ENCODE measurements at places on chromosomes 5 and 9. TPM values are rescaled to one million over a fixed set of nuclear protein-coding genes. Genes with fewer than 3 reads are reported as not detected.

PSAT1 gene
- 1.8 TPM for total RNA-seq

ORM2 gene
- not detected for total RNA-seq

SELENOP gene
- total RNA-seq = 5,297 TPM

ANXA2R gene
- 6.4 TPM for total RNA-seq

MLANA gene
- not detected for total RNA-seq

SCGB3A2 gene
- total RNA-seq = not detected

LCNL1 gene
- total RNA-seq = not detected

PFN3 gene
- not detected for total RNA-seq

COL23A1 gene
- 0.57 TPM for total RNA-seq

SHOC1 gene
- total RNA-seq = not detected

TTC39B gene
- total RNA-seq = 44.1 TPM

OR2S2 gene
- not detected for total RNA-seq

RNF145 gene
- 12.1 TPM for total RNA-seq

DNA sequence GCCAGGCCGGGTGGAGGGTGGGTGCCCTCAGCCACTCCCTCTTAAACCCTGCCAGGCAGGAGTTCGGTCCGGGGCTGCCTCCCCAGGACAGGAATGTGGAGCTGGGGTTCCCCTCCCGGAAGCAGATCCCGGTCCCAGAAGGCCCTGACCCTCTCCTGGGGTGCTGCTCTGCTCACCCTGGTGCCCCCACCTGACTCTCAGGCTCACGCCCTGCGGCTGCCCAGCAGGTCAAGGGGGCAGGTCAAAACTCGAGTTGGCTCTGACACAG is 3.7 kb upstream of the NRARP start:
- DNase-seq = no peak

GRCh38 chr9:94700445-94700844 is 26.1 kb upstream of the AOPEP start:
- DNase-seq = no peak

- DNase-seq = no peak
Measured at GRCh38 chr9:89591274-89592212, 13.3 kb upstream of the GADD45G start.

DNA sequence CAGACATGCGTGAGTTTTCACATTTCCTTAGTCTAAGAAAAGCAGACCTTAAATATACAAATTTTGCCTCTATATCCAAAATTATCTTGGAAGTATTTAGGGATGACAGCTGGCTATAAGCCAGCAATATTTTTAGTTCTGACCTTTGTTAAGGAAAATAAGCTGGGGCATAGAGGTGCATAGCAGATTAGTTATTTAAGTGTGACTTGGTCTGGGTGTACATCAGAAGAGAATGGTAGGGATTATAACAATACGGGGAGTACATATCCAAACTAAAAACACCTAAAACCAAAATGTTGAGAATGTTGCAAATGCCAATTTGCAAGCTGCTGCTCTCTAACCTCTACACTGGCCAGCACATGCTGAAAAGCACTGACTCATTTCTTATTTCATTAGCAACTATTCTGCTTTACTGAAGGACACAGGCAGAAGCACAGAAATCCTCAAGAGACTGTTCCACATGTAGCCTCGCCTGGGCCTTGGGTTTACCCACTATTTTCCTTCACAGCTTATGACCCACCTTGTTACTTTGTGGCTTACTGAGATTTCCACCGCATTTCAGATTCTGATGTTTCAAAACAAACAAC is 22.3 kb downstream of the LEAP2 start:
- no peak for DNase-seq

DNA sequence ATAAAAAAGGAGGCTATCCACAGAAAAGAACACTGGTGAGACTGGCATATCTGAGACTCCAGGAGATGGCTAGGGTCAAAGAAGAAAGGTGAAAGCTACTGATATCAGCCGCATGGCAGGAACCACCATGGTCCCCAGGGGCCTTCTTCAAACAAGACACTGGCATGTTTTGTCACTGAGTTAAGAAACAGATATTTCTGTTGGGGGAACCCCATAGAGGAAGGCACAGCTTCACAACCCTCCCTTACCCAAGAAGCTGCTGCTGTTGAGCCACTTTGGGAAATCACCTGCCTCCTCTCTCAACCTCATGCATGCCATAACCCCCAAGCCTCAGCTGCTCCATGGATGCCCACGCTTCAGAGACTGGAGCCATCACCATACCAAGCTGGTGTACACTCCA is 13.3 kb upstream of the BTNL3 start:
- no peak for DNase-seq

- no peak for DNase-seq
Measured at GRCh38 chr5:60852940-60853339, 8.9 kb upstream of the ELOVL7 start.

- DNase-seq = no peak
Measured at GRCh38 chr5:1999794-2000193, 117.1 kb upstream of the IRX4 start.

DNA sequence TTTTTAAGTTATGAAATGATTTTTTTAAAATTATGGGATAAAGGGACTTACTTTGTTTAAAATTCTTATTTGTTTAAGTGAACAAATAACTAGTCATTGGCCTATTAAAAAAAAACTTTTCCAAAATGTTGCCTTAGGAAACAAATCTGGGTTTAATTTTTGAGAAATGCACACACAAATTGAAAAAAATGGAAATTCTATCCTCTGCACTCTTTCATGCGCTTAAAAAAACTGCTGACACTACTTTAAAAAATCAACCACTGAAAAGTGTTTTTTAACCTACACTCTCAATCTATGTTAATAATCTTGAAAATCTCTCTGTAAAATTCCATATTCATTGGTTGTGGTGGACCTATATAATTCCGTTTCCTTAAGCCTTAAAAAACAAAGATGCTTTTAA is 163.4 kb upstream of the DAB2 start:
- no peak for DNase-seq

GRCh38 chr5:38267372-38267771 is 9.0 kb downstream of the EGFLAM start:
- DNase-seq = no peak

- DNase-seq = no peak
Measured at GRCh38 chr9:101162231-101162630, 133.7 kb downstream of the PLPPR1 start.

DNA sequence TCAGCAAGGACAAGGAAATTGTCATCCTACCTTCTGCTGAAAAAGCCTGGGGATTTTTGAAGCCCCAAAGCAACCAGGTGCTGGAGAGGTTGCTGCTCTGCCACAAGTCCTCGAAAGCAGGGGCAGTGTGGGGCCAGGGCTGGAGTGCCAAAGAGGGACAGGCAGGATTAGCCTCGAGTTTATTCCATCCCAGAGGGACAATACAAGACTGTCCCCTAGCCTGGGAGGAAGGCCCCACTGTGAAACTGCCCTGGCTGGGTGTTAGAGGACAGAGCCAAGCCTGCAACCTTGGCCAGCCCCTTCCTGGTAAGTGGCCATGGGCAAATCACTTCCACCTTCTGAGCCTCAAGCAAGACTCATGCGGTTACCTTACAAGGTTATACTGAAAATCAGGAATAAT is 55.1 kb downstream of the WHRN start:
- DNase-seq = no peak

GRCh38 chr9:1916655-1917054 is 98.5 kb upstream of the SMARCA2 start:
- no peak for DNase-seq

DNA sequence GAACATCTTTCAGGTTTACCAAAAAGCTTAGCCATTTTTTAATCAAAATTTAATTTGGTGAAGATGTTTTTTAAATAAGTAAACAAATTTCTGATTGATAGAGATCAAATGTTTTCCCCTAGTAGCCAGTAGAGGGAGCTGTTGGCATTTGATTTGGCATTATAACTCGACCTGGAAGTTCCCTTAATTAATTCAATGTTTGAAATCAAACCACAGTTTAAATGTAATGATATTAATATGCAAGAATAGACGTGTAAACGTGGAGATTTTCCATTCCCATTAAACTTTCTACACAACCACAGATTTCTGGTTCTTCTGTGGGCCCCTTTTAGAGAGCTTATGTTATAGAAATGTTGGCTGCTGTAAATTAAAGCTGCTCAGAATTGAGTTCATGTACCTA is 148.1 kb upstream of the MPDZ start:
- no peak for DNase-seq

- peak; percentile 71 for DNase-seq
Measured at GRCh38 chr9:91711755-91712601, 238.1 kb downstream of the ROR2 start.

- DNase-seq = no peak
Measured at GRCh38 chr9:36263683-36264082, 5.4 kb upstream of the GNE start.

DNA sequence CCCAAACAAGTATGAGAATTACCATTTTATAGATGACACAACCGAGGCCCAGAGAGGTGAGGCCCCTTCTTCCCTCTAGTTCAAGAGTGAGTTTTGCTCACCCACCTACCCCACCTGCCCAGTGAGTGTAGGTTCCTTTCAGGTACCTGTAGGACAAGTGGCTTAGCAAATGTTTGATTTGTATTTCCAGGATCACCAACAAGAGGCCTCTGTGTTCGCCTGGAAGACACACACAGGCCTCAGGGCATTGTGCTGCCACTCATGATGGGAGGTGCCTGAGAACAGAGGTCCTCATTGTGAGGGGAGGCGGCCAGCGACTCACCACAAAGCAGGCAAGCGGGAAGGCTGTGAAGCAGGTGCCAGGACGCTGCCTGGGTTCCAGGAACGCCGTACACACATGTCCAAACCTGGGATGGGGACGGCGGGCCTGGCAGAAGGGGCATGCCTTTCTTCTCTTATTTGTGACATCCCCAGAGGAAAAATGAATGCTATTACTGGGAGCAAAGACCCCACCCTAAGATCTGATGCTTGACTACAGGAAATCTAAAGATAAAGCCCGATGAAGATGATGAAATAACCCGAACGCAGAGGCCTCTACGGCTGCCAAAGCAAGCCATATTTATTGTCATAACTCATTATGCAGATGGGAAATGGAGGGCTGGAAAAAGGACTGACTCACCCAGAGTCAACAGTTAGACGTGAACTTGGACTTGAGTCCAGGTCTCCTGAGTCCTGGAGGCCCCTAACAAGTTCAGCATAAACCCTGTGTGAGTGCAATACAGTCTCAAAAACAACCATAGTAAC is 60.2 kb upstream of the SLC25A51 start:
- DNase-seq = peak; percentile 74

DNA sequence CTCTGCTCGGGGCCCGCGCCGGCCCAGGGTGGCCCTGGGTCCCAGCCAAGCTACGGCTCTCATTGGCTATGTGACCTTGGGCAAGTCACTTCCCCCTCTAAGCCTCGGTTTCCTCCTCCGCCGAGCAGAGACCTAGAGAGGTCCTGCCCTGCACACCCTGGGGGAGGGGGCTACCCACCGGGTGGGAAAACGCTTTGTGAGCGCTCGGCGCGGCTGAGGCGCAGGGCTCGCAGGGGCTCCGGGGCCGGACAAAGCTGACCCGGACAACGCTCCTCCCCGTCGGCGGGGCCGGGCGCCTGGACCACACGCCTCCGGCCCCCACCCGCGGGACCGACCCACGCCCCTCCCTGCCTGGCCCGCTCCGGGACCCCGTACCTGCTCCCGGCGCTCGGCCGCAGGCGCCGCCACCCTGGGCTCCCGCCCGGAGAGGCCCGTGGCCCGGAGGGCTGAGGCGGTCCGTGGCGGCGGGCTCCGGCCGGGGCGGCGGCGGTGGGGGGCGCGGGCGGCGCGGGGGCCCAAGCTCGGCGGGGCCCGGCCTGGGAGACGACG is 85.7 kb upstream of the MELK start:
- peak; percentile 71 for DNase-seq

- peak; percentile 49 for DNase-seq
Measured at GRCh38 chr5:132746954-132747615, at the start of gene CCNI2. CCNI2 (plus strand) TSS chr5:132747426; CDS start chr5:132747496, 70 bp downstream.

- no peak for DNase-seq
Measured at GRCh38 chr9:121386442-121387175, 16.6 kb upstream of the STOM start.

DNA sequence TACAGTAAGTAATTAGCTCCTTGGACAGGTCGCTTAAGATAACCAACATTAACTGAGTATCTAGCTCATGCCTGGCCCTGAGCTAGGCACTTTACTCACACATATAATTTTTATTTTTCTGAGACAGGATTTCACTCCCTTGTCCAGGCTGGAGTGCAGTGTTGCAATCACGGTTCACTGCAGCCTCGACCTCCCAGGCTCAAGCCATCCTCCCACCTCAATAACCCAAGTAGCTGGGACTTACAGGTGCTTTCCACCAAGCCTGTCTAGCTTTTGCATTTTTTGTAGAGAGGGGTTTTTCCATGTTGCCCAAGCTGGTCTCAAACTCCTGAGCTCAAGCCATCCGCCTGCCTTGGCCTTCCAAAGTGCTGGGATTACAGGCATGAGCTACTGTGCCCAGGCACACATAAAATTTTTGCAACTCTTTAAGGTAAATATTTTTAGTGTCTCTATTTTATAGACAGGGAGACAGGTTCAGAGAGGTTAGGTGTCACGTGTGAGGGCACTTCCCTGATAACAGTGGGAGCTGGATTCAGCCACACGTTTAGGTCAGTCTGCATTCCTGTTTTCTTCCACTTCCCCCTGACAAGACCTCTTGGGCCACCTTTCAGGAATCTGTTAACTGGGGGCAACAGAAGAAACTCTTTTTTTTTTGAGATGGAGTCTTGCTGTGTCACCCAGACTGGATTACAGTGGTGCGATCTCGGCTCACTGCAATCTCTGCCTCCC is 18.2 kb downstream of the HBEGF start:
- DNase-seq = no peak

DNA sequence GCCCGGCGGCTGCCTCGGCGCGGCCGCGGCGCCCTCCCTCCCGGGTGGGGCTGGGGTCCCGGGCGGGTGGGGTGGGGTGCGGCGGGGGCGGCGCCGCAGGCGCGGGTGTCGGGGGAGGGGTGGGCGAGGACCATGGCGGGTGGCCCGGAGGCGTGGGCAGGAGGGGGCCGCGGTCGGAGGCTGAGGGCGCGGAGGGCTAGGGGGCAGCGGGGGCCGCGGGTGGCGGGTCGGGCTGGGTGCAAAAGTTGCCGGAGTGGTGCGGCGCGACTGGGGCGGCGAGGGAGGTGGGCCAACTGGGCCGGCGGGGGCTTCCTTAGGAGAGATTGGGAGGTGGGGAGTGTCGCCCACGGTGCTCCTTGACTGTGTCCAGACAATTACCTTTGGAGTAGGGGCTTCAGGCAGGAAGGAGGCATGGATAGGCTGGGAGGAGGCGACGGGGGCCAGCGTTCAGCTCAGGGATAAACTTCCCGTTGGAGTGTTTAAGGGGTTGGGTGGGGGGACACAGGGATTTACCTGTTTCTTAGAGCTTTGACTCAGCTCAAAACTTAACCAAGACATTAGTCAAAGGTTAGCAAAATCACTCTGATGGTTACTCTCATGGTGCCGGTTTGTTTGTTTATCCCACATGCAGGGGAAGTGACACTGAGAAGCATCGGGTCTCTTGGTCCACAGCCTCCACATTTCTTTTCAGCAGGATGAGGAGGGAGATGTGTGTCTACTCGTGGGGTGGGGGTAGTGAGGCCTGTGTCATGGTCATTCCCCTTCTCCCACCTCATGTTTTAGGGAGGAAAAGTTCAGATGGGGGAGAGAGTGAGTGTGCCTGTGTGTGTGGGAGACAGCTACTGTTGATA is 859 bp downstream of the CSNK1G3 start:
- DNase-seq = peak; percentile 34

- no peak for DNase-seq
Measured at GRCh38 chr9:122252796-122253195, 11.8 kb downstream of the RBM18 start.
